ENCODE measurements at places on chromosomes 6 and 20.

DNA sequence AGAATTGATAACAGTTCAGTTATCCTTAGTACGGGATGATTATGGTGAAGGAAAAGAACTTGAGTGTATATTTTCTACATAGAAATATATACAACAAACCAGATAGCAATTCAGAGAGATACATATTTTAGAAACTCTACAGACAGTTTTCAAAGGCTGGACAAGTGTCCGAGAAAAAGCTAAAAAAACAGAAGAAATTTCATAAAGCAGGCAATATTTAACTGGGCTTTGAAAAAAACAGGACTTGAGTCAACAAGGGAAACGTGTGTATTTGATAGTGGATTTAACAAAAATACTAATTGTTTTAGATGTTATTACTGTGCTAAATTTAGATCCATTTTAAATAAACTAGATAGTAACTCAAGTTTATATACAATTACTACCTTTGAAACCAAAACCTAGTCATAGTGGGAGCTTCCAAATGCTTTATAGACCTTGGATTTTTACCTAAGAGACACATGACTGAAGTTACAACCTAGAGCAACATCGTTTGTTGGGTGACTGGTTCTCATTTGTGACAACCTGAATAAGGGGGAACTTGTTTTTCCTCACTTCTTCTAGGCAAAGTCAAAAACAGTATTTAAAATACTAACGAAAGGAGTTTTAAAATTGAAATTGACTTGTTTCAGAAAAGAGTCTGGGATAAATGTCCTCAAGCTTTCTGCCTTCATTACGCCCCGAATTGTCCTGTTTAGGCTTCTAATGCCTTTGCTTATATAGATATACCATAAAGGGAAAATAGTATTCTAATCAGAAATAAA lies 116.7 kb upstream of the PRSS16 start:
- no peak for DNase-seq

DNA sequence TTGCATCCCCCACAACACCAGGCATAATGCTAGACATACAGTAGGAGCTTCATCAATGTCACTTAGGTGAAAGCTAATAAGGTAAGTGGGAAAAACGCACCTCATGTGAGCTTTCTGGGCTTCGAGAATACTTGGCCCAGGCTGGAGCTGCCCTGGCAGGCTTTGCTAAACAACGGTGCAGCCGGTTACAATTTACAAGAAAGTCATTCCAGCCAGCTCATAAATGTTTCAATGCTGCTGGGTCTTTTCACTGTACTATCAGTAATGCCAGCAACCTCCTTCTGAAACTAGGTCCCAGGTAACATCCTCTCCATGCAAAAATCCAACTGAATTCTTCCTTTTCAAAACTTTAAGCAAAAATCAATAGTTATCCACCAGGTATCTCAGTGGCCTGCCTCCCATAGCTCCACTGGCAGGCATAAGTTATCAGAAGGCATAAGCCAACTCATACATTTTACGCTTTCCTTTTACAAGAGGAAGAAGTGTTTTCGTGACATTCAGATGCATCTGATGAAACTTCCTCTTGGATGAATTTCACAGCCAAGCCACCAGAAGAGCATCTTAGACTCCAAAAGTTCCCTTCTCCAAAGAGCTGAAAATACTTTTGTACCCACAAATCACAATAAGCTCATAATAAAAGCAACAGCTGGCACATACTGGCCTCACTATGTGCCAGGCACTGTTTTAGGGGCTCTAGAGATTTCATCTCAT lies 56.3 kb downstream of the RTN4IP1 start:
- DNase-seq, result peak; percentile 49

GRCh38 chr20:3209257-3209945 lies at the start of gene ITPA:
Gene ITPA, plus strand, starts transcription at chr20:3209498. Its CDS starts 54 bp downstream, at chr20:3209552.
- DNase-seq, result peak; percentile 42

GRCh38 chr6:151338651-151339200 lies 52.6 kb downstream of the ZBTB2 start:
- no peak for DNase-seq

DNA sequence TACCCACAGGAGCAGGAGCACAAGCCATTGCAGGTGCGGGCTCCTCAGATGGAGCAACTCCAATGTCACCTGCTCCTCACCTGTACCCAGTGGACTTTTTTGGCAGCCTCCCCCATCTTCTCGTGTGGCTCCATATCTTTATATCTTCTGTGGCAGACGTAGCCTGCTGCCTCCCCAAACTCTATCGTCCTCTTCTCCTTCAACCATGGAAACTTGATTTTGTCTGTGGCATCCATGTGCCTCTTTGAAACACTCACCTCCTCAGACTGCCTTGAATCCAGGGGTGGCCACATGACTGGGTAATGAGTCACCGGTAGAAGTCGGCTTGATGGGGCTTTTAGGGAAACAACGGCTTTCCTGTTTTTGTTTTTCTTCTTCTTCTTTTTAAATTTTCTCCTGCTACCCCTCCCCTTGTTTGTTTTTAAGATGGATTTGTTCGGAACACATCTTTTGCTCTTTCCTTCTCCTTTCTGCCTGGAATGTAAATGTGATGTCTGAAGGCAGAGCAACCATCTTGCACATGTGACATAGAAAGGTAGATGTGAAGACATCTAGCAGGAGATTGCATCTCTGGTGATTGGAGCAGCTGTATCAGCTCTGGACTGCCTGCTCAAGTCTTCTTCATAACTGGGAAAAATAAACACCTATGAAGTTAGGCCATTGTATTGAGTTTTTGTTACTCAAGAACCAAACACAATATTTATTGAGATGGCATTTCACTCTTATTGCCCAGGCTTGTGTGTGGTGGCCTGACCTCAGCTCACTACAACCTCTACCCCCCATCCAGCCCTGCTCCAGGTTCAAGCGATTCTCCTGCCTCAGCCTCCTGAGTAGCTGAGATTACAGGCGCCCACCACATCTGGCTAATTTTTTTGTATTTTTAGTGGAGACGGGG lies 69.9 kb upstream of the DDR1 start:
- peak; percentile 70 for DNase-seq

- DNase-seq, result no peak
Observed at GRCh38 chr6:9540126-9540525, 874.7 kb downstream of the TFAP2A start.

All from MV-4-11 (cell line).